Fibroblast of lung (primary cell): ENCODE measurements at places on chromosomes 6 and 20. TPM values are rescaled to one million over a fixed set of nuclear protein-coding genes. Genes with fewer than 3 reads are reported as not detected.

DNA sequence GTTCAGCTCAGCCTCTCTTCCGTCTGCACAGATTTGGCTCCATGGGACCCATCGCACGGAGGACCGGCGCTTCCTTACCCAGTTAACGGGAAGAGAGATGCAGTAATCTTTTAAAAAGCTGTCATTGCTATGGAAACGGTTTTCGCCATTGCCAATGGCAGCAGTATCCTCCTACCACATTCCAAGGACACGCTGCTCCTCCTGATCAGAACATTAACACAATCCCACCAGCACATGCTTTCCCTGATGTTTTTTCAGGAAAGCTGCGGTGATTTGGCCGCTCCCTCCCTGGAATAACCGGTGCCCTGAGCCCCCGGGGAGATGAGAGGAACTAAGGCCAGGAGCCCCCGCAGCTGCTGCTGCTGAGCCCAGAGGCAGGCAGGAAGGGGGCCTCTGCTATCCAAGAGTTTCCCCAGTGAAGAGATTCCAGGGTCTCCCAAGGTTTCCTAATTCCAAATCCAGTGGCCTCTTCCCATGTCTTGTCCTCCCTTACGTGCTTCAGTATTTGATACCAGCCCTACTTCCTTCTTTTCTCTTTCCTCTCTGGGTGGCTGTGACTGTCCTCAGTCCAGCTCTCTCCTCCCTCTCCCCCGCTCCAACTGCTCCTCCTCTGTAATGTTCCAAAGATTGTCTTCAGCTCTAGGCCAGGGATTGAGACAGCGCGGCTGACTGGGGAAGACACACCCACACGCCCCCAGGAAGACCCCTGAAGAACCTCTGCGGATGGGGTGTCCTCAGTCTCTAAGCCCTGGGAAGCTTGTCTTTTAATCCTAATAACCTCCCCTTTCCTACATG lies 2.6 kb downstream of the BNIP5 start:
- DNase-seq: peak; percentile 36

DNA sequence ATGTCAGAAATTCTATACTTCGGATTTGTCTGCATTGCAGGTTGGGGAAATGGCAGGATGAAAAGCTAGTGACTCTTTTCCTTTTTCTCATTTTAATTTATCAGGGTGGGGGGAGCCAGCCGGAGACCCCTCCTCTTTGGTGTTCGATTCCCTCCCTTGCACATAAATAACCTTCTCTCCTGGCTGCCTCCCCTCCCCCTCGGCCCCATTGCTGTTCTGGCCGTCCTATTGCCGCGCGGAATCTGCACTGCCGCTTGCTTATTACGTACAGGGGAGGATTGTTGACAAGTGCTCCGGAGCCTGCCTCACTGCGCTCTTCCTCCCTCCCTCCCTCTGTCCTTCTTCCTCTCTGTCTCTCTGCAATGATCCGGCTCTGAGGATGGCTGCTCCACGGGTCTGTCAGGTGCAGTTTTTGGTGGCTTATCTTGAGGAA lies 154.7 kb downstream of the JARID2 start:
- peak; percentile 48 for DNase-seq

- no peak for DNase-seq
Measured at GRCh38 chr20:37749218-37749617, 55.4 kb downstream of the CTNNBL1 start.

DNA sequence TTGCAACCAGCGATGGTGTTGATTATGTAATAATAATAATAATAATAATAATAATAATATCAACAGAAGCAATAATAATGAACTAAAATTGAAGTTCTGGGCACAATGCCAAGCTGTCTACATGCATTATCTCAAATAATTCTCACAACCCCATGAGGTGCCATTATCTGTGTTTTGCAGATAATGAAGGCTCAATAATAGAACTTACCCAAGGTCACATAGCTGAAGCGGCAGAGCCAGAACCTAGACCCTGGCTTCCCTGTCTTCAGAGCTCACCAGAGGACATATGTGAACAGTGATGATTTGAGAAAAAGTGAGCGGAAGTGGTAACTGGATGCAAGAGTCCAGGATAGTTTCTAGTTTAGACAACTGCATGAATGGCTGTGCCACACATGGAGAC lies 91.0 kb downstream of the HIVEP1 start:
- DNase-seq: no peak

CALHM4 gene
- not detected in 2 replicates for polyA plus RNA-seq

- DNase-seq: no peak
Measured at GRCh38 chr6:122677406-122677805, 67.2 kb downstream of the PKIB start.

BMP6 gene
- 0.09 and 0.20 TPM in 2 replicates for polyA plus RNA-seq

- DNase-seq: peak; percentile 69
Measured at GRCh38 chr6:136371959-136372358, 82.3 kb upstream of the BCLAF1 start.

- no peak for DNase-seq
Measured at GRCh38 chr6:82038631-82039030, 208.9 kb downstream of the IBTK start.

GRCh38 chr6:160882791-160883279 lies 108.7 kb upstream of the MAP3K4 start:
- DNase-seq: peak; percentile 49

- DNase-seq: peak; percentile 81
Measured at GRCh38 chr6:108739496-108740330, 108.5 kb upstream of the ARMC2 start.

ENPP5 gene
- polyA plus RNA-seq: 0.16 and 1.4 TPM in 2 replicates

GRCh38 chr20:31484001-31484400 lies 8.9 kb downstream of the REM1 start:
- peak; percentile 16 for DNase-seq

- no peak for DNase-seq
Measured at GRCh38 chr20:59071216-59071615, 28.6 kb upstream of the PRELID3B start.

- DNase-seq: peak; percentile 77
Measured at GRCh38 chr20:7856756-7857155, 83.5 kb downstream of the HAO1 start.

DNA sequence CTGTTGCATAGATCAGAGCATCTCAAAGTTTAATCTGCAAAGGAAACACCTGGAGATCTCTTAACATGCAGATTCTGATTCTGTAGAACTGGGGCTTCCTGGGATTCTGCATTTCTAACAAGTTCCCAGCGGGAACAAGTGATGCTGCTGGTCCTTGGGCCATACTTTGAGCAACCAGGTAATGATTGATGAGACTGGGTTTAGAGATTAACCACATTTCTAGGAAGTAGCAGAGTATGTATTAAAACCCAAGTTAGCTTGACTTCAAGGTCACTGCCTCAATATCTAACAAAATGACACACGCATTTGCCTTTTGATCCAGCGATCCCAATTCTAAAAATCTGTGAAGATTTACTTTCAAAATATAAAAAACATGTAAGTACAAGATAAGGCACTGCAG lies 83.0 kb upstream of the DTNBP1 start:
- DNase-seq: no peak

DNA sequence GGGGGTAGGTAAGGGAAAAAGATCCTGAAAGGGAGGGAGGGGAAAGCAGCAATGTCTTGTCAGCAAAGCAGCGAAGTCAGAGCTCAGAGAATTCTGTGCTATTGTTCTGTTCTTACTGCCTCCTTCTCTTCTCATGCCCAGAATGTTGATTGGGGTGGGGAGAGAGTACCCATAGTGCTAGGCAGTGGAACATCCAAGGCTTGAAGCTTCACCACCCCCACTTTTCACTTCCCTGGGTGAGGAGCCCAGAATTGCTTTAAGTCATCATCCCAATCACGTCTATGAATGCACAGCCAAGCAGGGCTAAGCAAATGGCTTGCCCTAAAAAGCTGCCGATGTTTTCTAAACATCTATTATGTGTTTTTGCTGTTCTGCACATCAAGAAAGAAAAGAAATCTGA lies 16.5 kb downstream of the REPS1 start:
- DNase-seq: peak; percentile 39

DNA sequence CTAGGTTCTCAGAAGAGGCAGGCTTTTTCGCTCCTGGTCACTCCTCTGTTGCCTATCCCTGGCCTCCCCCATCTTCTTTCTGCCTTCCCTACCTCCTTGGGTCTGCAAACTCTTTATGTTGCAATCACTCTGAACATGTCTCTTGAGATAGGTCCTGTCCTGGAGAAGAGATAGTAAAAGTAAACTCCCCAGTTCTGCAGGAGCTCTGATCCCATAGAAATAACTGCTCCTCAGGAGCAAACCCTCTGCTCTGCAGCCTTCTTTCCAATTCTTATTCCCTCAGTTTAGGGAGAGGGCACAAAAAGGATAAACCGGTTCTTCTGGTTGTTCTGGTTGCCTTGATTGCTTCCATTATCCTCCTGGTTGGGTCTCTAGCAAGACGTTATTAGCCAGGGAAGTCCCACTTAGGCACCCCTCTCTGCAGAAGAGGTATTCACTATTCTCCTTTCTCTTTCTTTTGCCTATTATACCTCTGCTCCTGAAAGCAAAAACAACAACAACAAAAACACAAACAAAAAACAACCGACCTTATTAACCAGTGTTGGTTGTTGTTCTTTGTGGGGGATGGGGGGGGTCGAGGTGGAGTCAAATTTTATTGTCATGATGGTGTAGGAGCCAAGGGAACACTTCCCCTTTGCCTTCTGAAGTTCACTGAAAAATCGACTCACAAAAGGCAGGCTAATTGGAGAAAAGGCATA lies 973 bp downstream of the TRIM38 start:
- peak; percentile 24 for DNase-seq

- DNase-seq: peak; percentile 59
Measured at GRCh38 chr6:126027601-126028000, 41.3 kb downstream of the TRMT11 start.

DNA sequence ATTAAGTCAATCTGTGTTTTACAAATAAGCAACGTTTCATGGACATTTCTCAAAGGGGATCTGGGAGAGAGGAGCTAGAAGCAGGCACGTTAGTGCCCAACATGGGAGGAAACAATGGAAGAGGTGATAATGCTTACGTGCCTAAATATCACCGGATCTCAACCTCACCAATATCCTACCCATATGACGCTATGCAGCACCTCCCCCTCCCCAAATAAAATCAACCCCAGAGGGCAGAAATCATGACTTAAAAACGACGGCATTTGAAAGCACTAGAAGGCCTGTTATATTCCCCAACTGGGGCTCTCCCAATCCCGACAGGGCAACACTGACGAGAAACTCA lies 425 bp downstream of the HBS1L start:
- no peak for DNase-seq

GRCh38 chr6:148074291-148074690 lies 268.3 kb upstream of the SASH1 start:
- DNase-seq: no peak

HRH3 gene
- polyA plus RNA-seq: not detected in 2 replicates

GRCh38 chr6:65776332-65776731 lies 69.3 kb upstream of the EYS start:
- peak; percentile 5 for DNase-seq

SPATS1 gene
- not detected in 2 replicates for polyA plus RNA-seq

DNA sequence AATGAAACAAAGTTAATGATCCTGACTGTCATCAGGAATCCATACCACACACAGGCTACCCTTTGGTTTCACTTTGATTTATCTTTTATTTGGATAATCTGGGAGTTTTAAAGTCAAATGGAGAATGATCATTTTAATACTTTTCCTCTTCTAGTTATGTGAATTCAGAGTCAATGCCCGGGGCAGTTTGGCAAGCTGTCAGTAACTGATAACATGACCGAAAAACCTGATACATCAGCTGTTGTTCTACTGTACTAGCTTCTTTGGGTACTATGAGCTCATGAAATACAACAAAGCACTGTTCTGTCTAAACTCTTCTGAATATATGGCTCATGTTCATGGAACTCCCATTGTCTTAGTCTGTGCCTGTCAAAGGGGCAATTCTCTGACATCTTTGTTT lies 30.2 kb downstream of the KLHL31 start:
- no peak for DNase-seq

- no peak for DNase-seq
Measured at GRCh38 chr20:45965169-45966002, 6.6 kb downstream of the ZNF335 start.

- DNase-seq: peak; percentile 47
Measured at GRCh38 chr20:21235484-21236445, 67.4 kb upstream of the XRN2 start.

SLA2 gene
- polyA plus RNA-seq: not detected in 2 replicates

CYP21A2 gene
- polyA plus RNA-seq: not detected in 2 replicates

DNA sequence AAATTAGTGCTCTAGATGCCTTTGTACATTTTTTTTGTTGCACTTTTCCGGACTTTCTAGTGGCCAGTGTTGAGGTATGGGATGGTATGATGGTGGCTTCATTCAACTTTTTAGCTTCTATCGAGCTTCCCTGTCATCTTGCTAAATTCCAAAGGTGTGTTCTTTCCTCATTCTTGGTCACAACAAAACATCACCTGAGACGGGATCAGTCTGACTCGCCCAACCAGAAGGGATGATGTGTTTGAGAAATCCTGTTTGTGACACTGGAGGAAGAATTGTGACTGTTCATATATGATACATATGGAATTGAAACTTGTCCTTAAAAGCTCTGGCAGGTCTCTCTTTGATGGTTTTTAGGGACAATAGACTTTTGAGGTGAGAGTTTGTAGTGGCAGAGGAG lies 33.8 kb downstream of the KCNS1 start:
- no peak for DNase-seq

GRCh38 chr20:40738976-40739375 lies 49.9 kb upstream of the MAFB start:
- no peak for DNase-seq

DNA sequence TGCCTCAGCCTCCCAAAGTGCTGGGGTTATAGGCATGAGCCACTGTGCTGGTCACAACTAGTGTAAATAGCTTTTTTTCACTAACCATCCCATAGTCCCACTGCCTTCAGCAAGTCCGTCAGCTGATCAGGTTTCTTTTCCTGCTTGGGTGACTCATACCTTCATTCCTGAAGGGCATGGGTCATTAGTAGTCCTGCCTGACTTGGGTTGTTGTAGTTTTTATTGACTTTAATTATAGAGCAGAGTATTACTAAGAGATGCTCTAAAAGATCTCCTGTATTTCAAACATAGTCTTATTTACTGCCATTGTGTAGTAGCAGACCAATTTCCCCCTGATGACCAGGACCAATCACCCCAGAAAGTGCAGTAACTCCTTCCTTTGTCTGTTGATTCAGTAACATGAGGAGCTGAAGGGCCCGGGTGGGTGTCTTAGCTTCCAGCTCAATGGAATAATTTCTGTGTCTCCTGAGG lies 25.8 kb downstream of the HLA-C start:
- DNase-seq: peak; percentile 61

POU3F2 gene
- not detected in 2 replicates for polyA plus RNA-seq

PSORS1C1 gene
- polyA plus RNA-seq: 0.40 and 0.41 TPM in 2 replicates
